ENCODE measurements at places on chromosomes 2 and 18.

DNA sequence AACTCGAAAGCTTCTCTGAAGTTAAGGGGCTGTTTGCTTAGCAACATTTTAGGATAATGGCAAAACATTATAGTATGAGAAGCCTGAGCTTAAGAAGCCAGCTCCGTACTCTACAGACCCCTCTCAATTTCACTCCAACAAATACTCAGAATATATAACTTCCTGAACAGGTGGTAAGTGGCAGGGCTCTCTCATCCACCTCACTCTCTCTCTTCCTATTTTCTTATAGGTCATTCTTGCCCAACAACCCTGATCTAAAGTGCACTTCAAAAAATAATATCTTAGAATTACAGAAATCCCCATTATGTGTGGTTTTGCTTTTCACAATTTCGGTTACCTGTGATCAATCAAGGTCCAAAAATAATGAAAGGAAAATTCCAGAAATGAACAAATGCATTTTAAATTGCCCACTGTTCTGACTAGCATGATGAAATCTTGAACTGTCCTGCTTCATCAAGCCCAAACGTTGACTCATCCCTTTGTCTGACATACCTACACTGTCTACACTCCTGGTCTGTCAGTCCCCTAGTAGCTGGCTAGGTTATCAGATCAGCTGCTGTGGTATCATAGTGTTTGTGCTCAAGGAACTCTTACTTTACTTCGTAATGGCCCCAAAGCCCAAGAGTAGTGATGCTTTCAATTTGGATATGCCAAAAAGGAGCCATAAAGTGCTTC, 122.8 kb upstream of the COL5A2 start:
- DNase-seq, result no peak

- no peak for DNase-seq
Observed at GRCh38 chr2:240558236-240558761, 511 bp upstream of the ANKMY1 start.

GRCh38 chr2:28647682-28648081, 103.9 kb upstream of the PPP1CB start:
- no peak for DNase-seq

DNA sequence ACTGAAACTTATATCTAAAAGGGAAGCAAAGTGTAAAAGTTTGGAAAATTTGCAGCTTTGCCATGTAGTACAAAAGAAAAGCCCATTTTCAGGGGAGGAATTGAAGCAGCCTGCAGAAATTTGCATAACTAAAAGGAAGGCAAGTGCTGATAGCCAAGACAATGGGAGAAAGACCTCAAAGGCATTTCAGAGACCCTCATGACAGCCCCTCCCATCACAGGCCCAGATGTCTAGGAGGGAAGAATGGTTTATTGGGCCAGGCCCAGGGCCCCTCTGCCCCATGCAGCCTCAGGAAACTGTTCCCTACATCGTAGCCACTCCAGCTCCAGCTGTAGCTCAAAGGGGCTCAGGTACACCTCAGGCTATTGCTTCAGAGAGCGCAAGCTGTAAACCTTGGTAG, 14.4 kb upstream of the WDR75 start:
- no peak for DNase-seq

- DNase-seq, result peak; percentile 84
Observed at GRCh38 chr2:237744613-237745249, 53.8 kb upstream of the RBM44 start.

DNA sequence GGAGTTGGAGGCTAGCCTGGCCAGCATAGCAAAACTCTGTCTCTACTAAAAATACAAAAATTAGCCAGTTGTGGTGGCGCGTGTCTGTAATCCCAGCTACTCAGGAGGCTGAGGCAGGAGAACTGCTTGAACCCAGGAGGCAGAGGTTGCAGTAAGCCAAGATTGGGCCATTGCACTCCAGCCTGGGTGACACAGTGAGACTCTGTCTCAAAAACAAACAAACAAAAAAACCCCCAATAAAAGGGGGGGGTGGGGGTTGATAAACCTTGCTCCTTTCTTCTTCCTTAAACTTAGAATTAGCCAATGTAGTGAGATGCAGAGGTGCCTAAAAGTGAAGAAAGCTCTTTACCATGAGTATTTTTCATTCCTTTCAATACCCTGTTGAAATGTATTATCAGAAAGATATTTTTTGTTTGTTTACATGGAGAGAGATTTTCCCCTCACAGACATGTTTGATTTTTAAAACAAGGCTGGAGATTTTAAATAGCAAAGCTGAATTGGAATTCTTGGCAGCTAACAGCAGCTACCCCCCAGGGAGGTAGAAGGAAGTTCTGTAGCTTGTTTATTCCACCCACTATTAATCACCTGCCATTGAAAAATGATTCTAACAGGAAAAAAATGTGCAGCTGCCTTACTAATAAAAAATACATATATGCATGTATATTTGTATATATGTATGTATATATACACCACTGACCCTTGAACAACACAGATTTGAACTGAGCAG, 48.6 kb downstream of the GYPC start:
- DNase-seq, result no peak

- no peak for DNase-seq
Observed at GRCh38 chr2:197828464-197829135, 24.2 kb downstream of the PLCL1 start.

DNA sequence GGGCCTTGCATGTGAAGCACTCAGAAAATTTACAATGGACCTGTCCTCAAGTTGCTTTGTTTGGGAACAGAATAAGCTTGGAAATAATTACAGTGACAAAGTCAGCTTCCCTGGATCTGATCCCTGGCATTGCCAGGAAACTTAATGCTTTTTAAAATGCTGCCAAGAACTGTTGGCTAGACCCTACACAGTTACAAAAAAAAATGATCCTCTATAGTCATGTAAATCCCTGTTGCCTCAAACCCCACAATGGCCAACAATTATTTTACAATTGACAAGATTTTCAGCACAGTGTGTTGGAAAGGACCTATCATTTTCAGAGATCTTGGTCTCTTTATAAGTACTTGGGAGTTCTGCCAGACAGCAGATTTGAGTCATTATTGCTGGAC, 470.4 kb upstream of the ACVR2A start:
- no peak for DNase-seq

DNA sequence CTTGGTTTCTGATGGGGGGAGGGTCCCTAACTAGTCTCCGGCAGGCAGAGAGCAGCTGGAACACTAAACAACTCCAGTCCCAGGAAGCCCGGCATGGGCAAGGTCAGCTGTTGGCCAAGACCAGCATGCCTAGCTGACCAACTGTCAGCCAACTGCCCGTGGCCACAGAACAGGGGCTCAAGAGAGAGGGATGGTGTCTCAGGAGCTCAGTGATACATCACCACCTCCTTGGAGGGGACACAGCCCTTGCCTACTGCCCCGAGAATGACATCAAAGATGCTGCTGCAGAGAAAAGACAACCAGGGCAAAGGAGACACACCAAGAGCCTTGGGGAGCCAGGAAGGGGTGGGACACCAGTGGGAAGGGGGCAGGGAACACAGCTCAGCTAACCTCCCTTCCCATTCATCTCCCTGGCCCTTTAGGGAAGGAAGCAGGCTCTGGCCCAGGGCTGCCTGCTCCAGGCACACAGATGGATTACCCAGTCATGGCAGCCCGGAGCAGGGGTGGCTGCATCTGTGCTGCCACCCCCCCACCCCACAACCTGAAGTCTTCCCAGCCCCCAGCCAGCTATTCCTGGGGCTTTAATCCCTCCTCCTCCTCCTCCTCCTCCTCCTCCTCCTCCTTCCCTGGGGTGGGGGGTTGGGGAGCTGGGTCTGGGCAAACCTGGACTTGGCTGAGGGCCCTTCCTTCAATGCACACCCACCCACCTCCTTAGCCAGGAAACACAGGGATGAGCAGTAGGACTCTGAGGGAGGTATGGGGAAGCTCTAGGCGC, 1.9 kb downstream of the BIN1 start:
- DNase-seq, result no peak

- no peak for DNase-seq
Observed at GRCh38 chr2:166351319-166351718, 24.4 kb downstream of the SCN9A start.

DNA sequence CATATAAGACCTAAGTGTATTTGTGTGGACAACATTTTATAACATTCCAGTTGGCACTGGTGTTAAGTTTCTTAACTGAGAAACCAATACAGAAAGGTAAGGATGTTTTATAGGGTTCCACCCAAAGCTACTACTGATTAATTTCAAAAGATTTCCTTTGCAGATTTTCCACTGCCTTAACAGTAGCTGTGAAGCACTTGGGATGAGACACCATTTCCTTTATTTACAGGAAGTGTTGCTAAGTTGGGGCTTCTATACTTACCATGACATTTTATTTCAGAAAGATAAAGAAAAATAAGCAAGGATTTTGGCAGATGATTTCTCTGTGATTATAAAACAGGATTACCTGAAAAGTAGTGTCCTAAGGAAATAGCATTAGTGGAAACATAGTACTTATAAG, 234.3 kb downstream of the CALCRL start:
- DNase-seq, result no peak

DNA sequence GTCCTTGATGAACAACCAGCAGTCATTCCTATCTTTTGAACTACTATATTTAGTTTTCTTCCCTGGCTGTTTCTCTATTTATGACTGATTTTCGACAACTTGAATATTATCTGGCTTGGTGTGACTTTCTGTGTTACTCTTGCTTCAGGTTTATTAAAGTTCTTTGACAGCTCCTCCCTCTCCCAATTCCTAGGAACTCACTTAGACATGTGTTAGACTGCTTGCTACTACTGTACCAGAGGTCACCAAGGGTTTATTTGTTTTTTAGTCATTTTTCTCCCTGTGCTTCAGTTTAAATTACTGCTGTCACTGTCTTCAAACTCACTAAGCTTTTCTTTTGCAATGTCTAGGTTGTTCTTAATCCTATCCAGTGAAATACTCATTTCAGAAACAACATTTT, 90.5 kb downstream of the TMEM131 start:
- DNase-seq, result no peak

- DNase-seq, result peak; percentile 36
Observed at GRCh38 chr2:207283356-207283755, 117.6 kb upstream of the KLF7 start.

GRCh38 chr2:219650426-219651248, 23.2 kb downstream of the SLC4A3 start:
- no peak for DNase-seq

GRCh38 chr2:228600265-228600664, 418.8 kb upstream of the SPHKAP start:
- no peak for DNase-seq

DNA sequence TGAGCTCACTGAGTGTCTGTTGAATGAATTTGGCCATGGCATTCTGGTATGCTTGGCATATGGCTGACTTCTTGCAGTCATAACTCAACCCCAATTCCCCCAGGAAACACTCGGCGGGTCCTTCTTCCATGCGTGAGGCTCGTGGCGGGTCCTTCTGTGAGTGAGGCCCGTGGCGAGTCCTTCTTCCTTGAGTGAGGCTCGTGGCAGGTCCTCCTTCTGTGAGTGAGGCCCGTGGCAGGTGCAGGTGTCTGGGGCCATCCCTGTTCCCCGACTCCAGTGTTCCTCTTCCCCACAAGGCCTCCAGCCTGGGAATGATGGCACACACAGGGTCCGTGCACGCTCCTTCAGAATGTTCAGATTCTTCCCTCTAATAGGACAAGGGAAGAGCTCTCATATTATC, 169.0 kb downstream of the EIPR1 start:
- no peak for DNase-seq

DNA sequence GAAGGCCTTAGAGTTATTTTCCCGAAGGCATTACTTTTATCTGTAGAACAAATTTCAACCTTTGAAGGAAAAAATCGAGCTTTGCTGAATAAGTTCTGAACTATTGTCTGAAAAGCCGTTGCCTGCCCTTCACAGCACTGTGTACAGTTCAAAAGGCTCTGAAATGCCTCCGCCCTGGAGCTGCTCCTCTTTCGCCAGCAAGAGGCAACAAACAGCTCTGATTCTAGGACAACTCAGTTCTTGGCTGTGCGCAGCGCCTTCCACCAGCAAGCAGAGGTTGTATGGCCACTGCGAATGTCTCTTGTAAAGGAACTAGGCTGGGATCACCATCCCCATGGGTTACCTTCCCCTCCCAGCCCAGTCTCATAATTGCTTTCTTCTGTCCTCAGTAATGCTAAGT, 308.5 kb downstream of the GBX2 start:
- DNase-seq, result no peak

DNA sequence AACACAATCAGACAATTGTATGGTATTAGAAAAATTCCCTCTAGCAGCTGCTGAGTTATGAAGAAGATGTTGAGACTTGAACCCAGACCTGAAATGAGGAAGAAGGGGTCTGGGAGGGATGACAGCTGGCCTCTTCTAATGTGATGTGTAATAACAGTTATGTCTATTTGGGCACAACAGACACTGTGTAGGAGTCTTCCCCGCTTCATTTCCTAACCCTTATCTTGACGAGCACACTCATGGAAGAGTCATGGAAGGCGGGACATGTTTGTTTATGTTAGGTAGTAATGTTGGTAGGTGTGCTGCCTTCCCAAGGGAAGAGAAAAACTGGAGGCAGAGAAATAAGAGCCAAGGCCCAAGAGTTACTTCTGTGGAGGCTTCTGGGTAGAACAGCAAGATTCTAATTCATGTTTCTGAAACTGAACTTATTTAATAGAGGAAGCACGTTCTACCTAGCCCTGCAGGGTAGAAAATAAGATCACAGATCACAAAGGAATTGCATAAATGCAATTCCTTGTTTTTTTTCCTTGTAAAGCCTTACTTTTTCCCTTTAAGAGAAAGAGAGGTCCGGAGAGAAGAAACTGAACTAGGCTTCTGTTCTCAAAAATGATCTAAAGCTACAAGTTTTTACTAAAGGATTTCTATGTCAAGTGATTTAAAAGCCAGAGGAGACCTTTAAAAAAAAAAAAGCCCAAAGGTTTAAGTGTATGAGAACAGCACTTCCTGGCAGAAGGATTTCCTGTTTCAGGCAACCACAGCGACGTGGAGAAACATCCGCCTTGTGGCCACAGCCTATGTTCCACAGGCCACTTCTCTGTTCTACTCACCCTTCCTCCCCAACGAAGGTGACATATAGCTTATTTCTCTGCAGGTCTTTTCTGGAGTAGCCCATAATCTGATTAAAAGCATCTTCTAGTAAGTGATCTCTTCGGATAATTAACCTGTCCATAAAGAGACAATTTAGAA, 68.5 kb upstream of the STK17B start:
- peak; percentile 91 for DNase-seq

- DNase-seq, result no peak
Observed at GRCh38 chr2:168159754-168160585, 87.4 kb downstream of the STK39 start.

- peak; percentile 87 for DNase-seq
Observed at GRCh38 chr2:65432227-65433190, at the start of gene SPRED2. Gene SPRED2 (minus strand): TSS chr2:65432599. CDS start chr2:65431987, 612 bp downstream.

GRCh38 chr2:125312342-125312741, 1287.3 kb downstream of the CNTNAP5 start:
- no peak for DNase-seq

GRCh38 chr2:65204461-65205210, 23.0 kb upstream of the ACTR2 start:
- peak; percentile 48 for DNase-seq
